ENCODE measurements at places on chromosomes 12 and 14.

DNA sequence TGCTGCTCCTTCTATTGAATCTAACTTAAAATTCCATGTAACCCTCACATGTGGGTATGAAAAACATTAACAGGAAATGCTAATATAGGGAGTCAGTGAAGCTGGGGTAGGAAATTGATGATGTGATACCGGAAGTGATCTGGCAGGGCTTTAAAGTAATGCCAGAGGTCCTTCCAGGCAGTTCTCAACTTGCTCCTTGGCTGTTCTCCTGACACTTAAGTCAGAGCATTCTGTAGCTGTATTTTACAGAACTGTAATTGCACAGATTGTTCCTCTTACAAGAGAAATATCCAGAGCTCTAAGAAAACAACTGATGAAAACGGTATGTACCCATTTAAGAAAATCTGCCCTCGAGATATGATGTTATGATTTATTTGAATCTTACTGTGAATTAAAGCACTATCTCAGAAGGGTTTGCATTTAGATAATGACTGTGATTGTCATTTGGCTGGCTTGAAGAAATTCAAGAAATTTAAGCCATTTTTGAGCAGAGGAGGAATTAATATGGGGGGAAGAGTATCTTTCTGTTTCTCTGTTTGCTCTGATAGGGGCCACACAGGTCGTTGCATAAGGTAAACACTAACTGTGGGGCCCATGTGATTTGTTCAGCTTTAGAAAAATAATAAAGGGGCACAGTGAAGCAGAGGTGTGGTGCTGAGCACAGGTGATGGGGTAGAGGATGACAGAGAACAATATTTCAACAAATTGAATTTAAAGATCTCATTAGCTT lies 88.4 kb downstream of the BBS10 start:
- no peak for DNase-seq

DNA sequence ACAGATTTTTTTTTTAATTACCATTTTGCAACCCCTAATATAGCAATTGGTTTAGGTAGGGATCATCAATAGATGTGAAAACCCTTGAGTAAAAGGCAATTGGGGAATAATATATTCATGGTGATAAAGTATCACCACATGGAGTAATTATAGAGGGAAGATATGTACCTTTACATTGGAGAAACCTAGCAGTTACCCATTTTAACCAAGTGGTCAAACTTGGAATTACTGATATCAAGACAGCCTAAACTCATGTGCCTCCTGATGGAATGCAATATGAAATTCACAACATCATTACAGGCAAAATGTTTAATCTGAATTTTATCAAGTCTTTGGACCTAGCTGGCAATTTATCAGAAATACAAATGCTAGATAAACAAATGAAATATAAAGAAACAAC lies 6.7 kb upstream of the SLC10A1 start:
- no peak for DNase-seq

DNA sequence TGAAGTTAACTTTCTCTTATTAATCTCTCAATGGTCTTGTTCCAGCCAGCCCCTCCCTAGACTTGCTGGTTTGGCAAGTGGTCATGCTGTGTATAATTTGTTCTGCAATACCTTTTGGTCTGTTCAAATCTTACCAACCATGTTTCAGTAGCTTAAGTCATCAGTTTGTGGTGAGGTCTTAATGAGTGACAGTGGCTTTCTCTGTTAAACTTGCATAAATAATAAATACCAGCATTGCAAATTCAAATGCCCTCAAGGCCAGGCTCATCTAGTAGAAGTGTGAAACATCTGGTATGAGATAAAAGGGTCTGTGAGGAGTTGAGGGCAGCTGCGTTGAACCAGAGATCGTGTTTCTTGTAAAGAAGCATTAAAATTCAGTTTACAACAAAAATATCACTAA lies 319.5 kb downstream of the TMEM117 start:
- no peak for DNase-seq

GRCh38 chr14:57389646-57390036 lies 745 bp upstream of the NAA30 start:
- DNase-seq = peak; percentile 8

- peak; percentile 47 for DNase-seq
Observed at GRCh38 chr12:5511644-5512600, 80.0 kb downstream of the NTF3 start.

DNA sequence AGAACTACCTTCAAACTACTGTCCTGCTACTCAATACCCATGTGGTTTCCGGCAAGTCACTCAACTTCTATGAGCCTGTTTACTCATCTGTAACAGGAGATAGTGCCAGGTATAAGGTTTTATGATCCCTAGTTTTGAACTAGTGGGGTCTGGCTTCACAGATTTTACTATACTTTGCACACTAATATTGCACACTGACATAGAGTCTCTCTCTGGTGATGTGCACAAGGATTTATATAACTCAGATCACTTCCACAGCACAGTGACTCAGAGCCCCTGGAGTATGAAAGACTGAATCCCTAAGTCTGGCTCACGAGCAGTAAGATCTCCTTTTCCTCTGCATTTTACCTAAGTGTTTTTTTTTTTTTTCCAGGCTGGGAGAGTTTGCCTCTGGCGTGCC lies 69.7 kb upstream of the SLC38A2 start:
- no peak for DNase-seq

- no peak for DNase-seq
Observed at GRCh38 chr12:102642199-102642598, 161.8 kb upstream of the IGF1 start.
